AG04450 (cell line): ENCODE measurements at places on chromosomes 4 and X.

DNA sequence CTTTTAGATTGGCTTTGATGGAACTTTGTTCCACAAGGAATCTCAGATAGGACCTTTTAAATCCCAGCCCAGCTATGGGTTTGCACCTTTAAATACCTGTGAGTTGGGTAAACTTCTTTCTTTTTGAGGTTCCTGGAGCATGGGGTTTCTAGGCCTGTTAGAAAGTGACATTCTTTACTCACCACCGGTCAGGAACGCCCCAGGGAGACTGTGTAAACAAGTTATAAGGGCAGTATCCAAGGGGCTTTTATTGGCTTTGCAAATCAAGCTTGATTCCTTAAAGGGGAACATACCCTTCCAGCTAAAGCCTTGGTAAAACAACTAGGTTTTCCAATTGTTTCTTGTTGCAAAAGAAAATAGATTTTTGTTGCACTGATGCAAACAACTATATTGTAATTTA, 93.4 kb downstream of the TENT5D start:
- no peak for DNase-seq

- no peak for DNase-seq
Observed at GRCh38 chr4:139735381-139736273, 70.0 kb downstream of the MGST2 start.

DNA sequence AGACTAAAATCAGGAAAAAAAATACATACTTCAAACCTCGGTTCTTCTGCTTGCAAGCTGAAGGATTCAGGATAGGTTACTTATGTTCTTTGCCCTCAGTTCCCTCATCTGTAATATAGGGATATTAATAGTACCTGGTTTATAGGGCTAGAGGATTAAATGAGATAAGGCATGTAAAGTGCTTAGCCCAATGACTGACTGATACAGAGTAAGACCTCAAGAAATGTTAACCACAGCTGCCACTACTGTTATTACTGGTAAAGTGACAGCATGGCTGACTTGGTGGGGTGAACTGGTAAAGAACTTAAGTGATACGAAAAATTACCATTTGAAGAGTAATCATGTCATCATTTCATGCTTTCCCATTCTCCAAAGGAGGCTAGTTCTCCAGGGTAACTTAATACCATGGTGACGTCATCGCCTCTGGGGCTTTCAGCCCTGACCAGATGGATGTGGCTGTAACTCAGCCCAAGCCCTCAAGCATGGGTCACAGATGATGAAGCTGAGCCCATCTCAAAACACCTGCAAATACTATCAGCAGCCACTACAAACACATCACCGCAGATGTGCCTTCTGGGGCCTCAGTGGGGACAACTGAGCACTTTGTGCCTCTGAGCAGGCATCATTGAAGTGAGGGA, 44.5 kb upstream of the SCML1 start:
- DNase-seq = peak; percentile 24

DNA sequence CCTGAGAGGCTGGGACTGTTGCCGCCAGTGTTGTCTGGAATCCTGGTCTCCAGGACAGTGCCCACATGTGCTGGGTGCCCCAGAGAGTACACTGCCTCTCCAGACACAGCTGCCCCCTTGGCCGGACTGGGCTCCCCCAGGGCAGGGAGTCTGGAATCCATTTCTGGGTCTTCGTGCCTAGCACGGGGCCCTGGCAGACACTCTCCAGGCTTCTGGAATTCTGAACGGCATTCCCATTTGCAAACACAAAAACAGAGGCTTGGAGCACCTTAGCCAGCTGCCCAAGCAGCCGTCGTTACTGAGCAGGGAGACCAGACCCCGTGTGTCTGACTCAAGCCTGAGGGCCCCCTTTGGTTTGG, 20.8 kb downstream of the HMX1 start:
- no peak for DNase-seq

DNA sequence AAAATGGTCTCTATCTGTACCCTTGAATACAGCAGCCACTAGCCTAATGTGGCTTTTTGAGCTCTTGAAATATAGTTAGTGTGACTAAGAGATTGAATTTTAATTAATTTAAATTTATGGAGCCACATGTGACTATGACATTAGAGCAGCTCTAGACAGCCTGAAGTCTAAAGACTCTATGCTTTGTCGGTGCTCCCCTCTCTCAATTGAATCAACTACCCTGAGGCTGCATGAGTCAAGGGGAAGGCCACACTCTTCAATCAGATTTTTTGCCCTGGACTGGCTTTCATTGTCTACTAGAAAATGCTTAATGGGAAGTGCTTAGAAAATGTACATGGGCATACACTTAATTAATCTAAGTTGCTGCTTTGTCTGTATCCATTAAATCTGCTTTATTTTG, 11.7 kb downstream of the TLR7 start:
- DNase-seq = no peak

DNA sequence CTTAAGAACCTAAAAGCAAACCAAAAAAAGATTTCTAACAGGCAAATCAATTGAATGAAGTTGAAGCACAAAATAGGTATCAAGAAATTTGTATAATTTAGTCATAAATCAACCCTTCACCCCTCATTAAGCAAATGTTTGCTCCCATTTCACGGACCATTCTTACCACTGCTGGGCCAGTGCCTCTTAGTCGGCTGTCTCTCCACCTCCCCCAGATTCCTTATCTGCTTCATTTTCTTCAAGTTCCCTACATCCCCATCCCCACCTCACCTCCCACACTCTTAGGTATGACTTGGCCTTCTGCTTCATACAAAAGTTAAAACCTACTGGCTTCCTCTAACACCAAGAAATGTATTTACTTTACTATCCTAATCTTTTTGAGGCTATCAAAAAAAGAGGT, 11.8 kb downstream of the AASDH start:
- DNase-seq = no peak

DNA sequence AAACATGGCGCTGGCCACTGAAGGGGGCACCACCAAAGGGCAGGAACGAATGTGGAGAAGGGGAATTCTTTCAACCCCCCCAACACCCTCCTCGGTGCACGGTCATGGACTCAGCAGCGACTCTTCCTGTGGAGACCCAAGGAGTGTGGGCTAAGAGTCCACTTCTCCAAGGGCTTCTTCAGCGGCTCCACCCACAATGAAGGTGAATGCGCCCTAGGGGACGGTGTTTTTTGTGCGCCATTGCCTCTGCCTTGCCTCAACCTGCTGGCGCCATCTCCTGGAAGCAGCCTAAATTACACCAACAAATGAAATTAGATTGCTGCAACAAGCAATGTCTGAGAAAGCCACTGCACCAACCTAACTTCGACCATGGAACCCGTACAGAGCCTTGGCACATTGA, 169.2 kb upstream of the MAGEB18 start:
- peak; percentile 1 for DNase-seq

- no peak for DNase-seq
Observed at GRCh38 chr4:85372966-85373365, 102.0 kb upstream of the ARHGAP24 start.

- no peak for DNase-seq
Observed at GRCh38 chrX:87626996-87627395, 109.4 kb downstream of the KLHL4 start.

- DNase-seq = no peak
Observed at GRCh38 chrX:136778916-136779315, 1.8 kb downstream of the ARHGEF6 start.

- no peak for DNase-seq
Observed at GRCh38 chr4:8220661-8221450, 21.8 kb downstream of the SH3TC1 start.

- DNase-seq = no peak
Observed at GRCh38 chr4:74953647-74954046, 20.7 kb downstream of the PARM1 start.

- peak; percentile 49 for DNase-seq
Observed at GRCh38 chrX:107571296-107571998, 56.9 kb upstream of the PRPS1 start.

GRCh38 chr4:109723110-109723509, 6.8 kb downstream of the PLA2G12A start:
- no peak for DNase-seq

DNA sequence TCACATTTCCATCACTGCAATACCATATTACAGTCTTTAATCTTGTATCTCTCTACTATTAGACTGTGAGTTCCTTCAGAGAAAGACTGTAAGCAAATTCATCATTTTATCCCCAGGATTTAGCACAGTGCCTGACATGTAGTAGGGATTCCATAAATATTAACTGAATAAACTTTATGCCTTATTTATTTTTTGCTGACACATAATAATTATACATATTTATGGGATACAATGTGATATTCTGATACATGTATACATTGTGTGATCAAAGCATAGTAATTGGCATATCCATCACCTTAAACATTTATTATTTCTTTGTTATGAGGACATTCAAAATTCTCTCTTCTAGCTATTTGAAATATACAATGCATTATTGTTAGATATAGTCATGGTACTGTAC, 3.7 kb downstream of the PPEF2 start:
- no peak for DNase-seq

DNA sequence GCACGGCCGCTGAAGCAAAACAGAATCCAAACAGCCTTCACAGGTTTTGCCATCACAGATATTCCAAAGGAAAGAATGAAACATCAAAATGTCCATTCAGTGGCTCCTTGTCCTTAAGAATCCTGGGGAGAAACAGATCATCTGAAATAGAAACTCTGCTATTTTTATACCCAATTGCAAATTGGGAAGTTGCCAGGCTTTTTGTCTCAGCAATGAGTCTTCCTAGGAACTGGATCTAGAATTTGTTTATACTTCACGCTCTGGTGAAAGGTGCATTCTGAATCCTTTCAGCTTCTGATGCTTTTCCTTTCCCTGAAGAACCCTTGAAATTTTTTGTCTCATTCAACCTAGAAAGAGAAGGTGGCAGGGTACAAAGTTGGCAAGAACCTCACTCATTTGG, 218.9 kb downstream of the FBXW7 start:
- DNase-seq = peak; percentile 23

GRCh38 chrX:17744896-17745523, 7.7 kb downstream of the SCML1 start:
- no peak for DNase-seq

- no peak for DNase-seq
Observed at GRCh38 chr4:90190525-90190924, 63.3 kb downstream of the CCSER1 start.

DNA sequence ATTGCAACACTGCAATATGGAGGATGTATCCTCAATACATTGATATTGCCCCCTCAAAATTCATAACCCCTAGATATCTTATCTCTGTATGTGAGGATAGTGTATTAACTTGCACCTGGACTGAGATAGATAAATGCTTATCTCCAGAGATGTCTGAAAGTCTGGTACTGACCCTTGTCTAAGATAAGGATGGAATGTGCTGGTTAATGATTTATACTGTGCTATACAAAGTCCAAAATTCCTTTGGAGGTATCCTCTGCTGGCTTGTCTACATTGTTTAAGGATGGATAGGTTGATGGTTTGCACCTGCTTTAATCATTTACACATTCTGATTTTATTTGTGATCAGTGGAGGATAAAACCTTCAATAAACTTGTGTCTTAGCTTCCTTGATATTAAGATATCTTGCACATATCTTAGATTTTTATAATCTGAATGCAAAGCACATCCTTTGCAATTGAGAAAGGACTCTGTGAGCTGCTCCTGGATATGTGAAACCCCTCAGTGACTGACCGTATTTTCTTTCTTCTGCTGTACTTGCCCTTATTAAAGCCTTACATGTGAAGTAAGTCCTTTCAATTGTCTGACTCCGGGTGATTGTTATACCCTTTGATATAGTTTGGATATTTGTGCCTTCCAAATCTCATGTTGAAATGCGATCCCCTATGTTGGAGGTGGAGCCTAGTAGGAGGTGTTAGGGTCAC, 430.3 kb upstream of the MAOA start:
- DNase-seq = no peak

DNA sequence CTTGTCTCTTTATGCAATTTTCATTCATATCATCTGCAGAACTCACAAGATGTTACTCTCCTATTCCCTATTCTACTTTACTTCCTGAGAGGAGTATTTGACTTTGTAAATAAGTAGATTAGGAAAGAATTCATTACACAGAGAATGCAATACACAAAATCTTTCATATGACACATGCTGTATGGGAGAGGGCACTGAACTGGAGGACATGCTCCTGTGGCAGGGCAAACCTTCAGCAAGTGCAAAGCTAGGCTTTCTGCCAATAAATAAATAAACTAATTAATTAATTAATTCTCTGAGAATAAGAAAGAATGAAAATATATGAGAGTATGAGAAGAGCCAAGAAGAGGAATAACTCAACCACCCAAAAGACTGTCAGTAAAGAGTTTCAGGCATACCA, 33.9 kb downstream of the THAP9 start:
- DNase-seq = no peak

GRCh38 chrX:13101441-13102139, 57.2 kb upstream of the FAM9C start:
- DNase-seq = no peak
